ENCODE measurements at places on chromosomes 5 and 9. TPM values are rescaled to one million over a fixed set of nuclear protein-coding genes. Genes with fewer than 3 reads are reported as not detected.

GRCh38 chr5:143386725-143387124, 16.8 kb downstream of the NR3C1 start:
- no peak for DNase-seq

Gene FER
- 3.7 TPM for total RNA-seq

GRCh38 chr5:108998216-108998615, 250.5 kb downstream of the FER start:
- no peak for DNase-seq

- no peak for DNase-seq
Measured at GRCh38 chr5:13662626-13663025, 281.9 kb downstream of the DNAH5 start.

- DNase-seq, result no peak
Measured at GRCh38 chr9:88658311-88658822, 123.4 kb downstream of the NXNL2 start.

Gene AMBP
- total RNA-seq, result 6,364 TPM

Gene CDX1
- total RNA-seq, result 0.15 TPM

DNA sequence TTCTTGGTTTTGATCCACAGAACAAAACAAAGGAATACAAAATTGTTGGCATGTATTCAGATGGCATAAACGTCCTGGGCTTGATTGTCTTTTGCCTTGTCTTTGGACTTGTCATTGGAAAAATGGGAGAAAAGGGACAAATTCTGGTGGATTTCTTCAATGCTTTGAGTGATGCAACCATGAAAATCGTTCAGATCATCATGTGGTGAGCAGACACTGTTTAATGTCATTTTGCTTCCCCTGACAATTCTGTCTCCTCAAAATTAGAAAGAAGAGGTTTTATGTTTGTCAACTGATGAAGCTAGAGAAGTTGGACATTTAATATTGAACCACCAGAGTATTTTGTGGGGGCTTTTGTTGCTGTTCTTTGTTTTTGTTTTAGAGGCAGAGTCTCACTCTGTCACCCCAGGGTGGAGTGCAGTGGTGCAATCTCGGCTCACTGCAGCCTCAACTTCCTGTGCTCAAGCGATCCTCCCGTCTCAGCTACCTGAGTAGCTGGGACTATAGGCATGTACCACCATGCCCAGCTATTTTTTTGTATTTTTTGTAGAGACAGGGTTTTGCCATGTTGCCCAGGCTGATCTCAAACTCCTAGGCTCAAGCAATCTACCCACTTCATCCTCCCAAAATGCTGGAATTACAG, 82.0 kb downstream of the SLC1A1 start:
- no peak for DNase-seq

Gene EQTN
- total RNA-seq, result not detected

GRCh38 chr9:36640771-36641381, 68.2 kb downstream of the MELK start:
- no peak for DNase-seq

Gene KIAA1958
- 7.8 TPM for total RNA-seq

- no peak for DNase-seq
Measured at GRCh38 chr5:77518304-77518703, 26.2 kb upstream of the WDR41 start.

GRCh38 chr9:89364666-89365531, 46.6 kb downstream of the SECISBP2 start:
- peak; percentile 39 for DNase-seq

DNA sequence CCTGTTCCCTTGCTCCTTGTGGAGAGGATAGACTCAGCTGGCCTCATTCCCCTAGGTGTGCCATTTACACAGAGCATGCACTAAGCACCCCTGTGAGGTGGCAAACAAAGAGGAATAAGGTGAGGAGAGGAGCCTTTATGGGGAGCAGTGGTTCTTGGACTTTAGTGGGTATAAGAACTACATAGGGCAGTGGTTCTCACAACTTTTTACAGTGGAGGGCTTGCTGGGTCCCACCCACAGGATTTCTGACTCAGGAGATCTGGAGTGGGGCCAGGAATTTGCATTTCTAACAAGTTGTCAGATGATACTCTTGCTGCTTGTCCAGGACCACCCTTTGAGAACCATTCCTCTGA, 42.0 kb downstream of the CSF1R start:
- DNase-seq, result no peak

GRCh38 chr5:2897276-2897961, 145.9 kb upstream of the IRX2 start:
- DNase-seq, result peak; percentile 24

DNA sequence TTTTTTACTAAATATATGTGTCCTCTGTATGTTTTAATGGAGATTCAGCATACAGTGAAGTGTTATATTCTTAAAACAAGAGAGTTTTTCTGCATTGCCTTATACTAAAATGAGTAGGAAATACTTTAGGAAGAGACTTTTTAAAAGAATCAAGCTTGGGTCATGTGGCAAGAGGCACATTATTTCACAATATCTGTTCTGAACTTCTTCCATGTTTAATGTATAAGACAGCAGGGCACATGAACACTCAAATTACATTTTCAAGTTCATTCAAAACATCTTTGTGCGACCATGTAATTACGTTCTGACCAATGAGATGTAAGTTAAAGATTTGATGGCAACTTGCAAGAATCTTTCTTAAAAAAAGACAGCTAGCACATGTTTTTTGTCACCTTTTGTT, 1055.9 kb downstream of the NR2F1-AS1 start:
- DNase-seq, result no peak

DNA sequence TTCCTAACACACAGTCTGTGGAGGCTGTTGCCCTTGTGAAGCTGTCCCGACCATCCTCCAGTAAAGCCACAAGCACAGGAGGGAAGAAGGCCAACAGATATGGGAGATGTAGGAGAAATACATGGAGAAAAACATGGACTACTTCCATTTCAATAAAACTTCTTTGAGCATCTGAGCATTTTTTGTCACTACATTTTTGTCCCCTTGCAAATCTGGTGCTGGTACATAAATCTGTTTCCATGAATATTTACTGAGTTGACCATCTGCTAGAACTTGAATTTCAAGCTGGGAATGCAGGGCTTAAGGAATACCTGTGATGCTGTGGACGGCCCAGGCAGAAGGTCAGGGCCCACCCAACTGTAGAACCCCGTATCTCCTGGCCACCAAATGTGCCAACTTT, 43.9 kb upstream of the ICE1 start:
- no peak for DNase-seq
